ENCODE measurements at places on chromosomes 1 and 21.

GRCh38 chr1:63534406-63534805, 11.1 kb downstream of the EFCAB7 start:
- DNase-seq: no peak

GRCh38 chr1:208332036-208332773, 88.0 kb upstream of the PLXNA2 start:
- DNase-seq: no peak

GRCh38 chr21:41895643-41896493, 16.7 kb upstream of the PRDM15 start:
- no peak for DNase-seq

DNA sequence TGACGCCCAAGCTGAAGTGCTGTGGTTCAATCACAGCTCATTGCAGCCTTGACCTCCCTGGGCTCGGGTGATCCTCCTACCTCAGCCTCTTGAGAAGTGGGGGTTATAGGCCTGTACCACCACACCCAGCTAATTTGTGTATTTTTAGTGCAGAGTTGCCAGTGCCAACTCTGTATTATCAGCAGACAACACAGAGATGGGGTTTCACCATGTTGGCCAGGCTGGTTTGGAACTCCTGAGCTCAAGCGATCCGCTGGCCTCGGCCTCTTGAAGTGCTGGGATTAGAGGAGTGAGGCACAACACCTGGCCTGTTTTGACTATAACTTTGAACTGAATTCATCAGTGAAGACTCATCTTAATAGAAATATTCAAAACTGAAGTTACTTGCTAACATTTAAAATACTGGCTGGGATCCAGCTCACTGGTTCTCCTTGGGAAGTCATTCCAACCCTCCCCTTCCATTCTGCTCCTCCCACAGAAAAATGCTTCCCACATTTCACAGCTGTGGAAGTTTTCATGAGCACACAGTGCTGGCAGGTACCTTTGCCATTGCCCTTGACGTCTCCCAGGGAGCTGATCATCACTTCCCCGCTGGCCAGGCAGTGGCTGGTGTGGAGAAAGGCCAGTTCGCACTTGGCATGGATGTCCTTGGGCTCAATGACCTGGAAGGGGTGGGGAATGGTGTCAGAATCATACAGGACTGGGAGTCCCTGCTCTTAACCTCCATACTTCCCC, 4.7 kb downstream of the SELENBP1 start:
- DNase-seq: no peak

GRCh38 chr1:179313004-179313403, 19.4 kb downstream of the SOAT1 start:
- no peak for DNase-seq

DNA sequence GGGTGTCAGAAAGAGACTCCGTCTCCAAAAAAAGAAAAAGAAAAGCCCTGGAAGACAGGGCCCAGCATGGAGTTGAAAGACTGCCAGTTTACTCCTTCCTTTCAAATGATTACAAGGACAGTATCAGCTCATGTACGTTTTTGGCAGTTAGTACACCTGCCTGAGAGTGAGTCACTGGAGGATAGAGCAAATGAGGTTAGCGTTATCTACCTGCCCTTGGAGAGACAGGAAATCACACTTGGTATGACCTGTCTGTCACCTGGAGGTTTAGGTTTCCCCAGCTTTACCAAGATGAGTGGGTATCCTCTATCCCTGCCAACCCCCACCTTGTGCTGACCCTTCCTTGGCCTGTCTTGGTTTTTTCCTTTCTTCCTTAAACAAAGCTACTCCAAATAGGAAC, 96.8 kb upstream of the BMP8A start:
- DNase-seq: peak; percentile 65

DNA sequence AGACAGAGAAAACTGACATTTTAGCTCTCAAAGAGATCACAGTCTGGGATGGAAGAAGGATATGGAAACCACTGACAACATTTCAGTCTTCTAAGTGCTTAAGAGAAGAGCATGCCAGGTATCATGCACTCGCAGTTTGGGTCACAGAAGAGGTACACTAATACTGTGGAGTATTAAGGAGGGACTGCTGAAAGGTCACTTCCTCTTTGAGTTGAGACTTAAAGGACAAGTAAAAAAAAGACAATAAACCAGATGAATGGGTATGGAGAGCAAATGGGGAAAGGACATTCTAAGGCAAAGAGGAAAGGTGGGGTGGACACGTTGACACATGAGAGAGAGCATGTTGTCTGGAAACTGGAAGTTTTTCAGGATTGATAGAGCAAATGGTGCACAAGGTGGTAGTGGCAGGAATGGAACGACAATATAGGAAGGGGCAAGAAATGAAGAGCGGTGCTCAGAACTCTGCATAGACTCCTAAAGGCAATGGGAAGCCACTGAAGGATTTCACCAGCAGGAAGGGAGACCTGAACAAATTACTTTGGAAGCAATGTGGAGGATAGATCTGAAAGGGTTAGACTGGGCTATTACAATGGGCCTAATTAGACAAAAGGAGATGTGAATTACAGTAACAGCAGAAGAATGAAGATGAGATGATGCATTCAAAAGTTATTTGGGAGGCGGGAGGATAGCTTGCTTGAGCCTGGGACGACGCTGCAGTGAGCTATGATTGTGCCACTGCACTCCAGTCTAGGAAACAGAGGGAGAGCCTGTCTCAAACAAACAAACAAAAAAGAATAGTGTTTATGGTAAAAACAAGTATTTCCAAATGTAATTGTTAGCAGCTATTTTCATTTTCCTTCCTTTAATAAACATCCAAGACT, 11.1 kb downstream of the DIPK1A start:
- no peak for DNase-seq

DNA sequence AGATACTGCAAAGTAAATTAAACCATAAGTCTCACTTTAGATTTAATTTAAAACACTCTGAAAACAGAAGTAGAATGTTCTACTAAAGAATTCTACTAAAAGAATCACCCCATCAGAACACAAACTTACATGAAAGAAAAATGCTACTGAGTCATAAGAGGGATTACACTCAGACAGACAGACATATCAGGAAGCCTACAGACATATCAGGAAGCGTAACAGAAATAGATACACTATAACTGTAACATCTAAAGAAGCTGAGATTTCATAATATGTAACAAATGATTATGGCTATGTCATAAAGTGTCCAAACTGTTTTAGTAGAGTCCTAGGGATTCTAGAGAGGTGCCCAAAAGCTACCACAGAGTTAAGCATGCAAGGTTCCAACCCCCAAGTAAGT, 23.9 kb downstream of the FOXJ3 start:
- DNase-seq: no peak

DNA sequence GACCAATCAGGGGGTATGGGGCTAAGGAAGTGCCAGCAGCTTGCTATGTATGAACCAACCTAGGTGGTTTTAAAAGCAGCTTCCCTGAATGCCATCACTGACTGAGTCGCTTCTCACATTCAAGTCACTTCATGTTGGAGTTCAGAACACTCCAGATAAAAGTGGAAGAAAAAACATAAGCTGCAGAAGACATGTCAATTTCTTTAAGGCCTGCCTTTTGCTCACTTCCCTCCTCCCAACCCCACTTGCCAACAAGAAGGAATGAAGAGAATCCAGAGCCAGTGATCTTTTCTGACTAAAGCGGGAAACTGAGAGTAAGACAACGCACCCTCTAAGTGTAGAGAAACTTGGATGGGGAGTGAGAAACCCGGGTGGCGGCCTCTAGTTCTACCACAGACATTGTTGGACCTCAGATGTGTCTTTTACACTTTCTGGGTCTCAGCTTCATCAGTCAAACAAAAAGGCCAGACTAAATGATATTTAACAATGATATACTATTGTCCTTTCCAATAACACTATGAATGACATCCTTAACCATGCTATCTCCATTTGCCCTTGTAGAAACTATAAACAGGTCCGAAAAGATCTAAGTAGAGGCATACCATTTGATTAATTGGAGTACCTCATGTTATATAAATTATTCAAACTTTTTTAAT, 54.1 kb downstream of the LUZP1 start:
- DNase-seq: no peak

DNA sequence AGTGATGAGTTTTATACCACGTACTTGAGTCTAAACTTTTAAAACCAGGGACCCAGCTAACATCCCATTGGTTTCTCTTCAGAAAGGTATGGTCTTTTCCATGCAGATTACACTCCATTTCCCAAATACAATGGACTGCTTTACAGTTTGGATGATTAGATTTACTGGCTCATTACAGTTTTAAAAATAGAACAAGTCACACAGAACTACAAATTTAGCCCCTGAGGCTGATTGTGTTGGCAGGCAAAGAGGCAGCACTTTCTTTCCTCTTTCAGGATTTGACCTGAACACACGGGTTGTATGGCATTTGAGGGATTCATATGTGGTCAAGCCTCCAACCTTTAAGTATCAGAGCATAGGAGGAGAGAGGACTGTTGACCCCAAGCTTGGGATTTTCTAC, 21.8 kb upstream of the VTCN1 start:
- DNase-seq: peak; percentile 31

GRCh38 chr1:226129230-226129629, 57.3 kb downstream of the ACBD3 start:
- DNase-seq: no peak

GRCh38 chr1:88877382-88877825, 14.0 kb downstream of the GTF2B start:
- DNase-seq: no peak

GRCh38 chr21:43842742-43843141, 22.3 kb upstream of the AGPAT3 start:
- no peak for DNase-seq

GRCh38 chr1:183143576-183144315, 42.3 kb upstream of the LAMC2 start:
- DNase-seq: no peak

DNA sequence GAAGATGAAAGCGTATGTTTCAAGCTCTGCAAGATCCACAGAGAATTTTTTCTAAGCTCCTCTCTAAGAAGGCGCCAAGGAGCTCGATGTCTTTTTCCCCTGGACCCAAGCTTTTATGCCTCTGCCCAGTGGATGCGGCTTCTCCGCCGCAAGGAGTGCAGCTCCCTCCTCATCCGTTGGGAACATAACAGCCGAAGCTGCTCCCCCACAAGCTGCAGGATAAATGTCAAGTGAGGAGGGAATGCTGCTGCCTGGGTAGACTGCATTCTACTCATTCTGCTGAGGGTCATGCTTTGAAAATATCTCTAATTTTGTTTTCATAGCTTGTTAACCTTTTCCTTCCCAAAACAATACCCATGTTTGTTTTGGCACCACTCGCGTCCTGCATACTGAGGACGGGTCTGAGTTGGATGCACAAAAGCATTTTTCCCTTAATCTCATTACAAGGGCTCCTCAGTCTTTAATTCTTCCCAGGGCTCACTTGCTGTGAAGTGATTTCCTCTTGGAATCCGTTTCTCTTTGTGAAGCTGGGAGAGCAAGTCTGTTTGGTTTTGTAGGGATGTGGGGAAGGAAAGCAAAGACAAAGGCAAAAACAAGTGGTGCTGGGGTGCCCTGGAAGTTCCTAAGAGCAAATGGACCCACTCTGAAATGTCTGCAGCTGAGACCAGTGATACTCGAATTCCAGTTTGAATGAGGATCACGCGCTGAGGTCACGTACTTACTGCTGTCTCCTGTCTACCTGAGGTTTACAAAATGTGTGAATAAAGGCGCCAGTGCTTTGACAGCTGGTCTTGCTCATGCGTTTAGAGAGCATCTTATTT, 134.0 kb upstream of the IRF2BP2 start:
- DNase-seq: peak; percentile 14
